ENCODE measurements at places on chromosomes 5 and 9. TPM values are rescaled to one million over a fixed set of nuclear protein-coding genes. Genes with fewer than 3 reads are reported as not detected.

The SPINK4 gene
- polyA plus RNA-seq: not detected

The STC2 gene
- polyA plus RNA-seq: 168 TPM

The SLC4A9 gene
- not detected for polyA plus RNA-seq

The PARP8 gene
- 8.3 TPM for polyA plus RNA-seq

The CDC25C gene
- 8.7 TPM for polyA plus RNA-seq

The GARIN3 gene
- not detected for polyA plus RNA-seq

Data from BJ (cell line).